ENCODE measurements at places on chromosomes 5 and 9.

DNA sequence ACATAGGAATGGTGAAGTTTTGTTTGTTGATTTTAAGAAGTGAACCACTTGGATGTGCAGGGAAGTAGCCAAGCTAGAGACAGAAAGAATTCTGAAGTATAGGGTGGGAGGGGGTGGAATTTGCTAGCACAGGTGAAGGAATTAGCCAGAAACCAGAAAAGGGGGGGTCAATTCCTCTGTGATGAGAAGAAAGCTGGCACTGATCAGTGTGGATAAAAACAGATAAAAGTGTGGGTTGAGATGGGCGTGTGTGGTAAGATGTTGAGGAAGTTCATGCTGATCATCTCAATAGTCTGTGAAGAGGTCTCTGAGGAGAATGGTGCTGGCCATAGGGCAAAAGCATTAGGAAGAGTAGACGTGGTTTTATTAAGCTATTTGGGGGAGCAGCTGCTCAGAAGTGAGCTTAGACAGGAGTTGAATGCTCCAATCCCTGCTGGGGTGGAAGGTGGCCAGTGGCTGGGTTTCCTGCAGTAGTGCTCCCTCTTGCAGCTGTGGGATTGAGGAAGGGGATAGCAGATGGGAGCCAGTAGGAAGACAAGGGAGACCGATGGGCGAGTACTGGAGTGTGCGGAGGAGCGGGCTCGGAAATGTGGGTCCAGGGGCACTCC lies 88.7 kb upstream of the ELL2 start:
- no peak for DNase-seq

GRCh38 chr5:15821506-15821905 lies 321.5 kb downstream of the FBXL7 start:
- DNase-seq: no peak

GRCh38 chr9:131382850-131383729 lies 10.8 kb upstream of the PRRC2B start:
- no peak for DNase-seq

DNA sequence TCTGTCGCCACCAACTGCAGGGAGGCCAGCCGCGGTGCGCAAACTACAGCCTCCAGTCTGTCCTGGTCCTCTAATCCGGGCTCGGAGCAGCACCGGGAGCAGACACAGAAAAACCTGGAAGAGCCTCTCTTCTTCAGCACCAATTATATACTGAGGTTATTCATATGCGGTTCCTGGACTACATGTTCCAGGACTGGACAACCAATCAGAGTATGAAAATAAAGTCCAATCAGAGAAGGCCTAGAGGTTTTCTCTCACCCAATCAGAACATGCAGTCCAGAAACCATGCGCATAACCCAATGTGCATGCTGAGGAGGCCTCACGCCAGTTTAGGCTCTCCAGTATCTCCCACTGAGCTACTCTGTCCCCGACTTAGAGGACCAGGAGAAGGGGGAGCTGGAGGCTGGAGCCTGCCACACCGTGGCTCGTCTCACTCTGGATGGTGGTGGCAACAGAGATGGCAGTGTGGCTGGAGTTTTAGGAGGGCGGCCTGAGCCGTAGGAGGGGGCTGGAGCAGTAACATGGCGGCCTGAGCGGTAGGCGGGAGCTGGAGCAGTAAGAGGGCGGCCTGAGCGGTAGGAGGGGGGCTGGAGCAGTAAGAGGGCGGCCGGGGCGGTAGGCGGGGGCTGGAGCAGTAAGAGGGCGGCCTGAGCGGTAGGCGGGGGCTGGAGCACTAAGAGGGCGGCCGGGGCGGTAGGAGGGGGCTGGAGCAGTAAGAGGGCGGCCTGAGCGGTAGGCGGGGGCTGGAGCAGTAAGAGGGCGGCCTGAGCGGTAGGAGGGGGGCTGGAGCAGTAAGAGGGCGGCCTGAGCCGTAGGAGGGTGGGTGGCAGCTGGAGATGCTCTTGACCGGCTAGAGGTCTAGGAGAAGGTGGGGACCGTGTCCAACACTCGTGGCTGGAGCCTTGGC lies 20.4 kb upstream of the TRIM52 start:
- no peak for DNase-seq

GRCh38 chr5:137442660-137443059 lies 56.5 kb downstream of the SPOCK1 start:
- DNase-seq: no peak

GRCh38 chr9:92616199-92616641 lies 53.7 kb downstream of the IPPK start:
- DNase-seq: no peak
